Stimulated activated naive B cell treated with anti-CD40 and anti-IgM and Interleukin-4, amounts not matched to agents 10 μg/mL and 1 μg/mL and 100 μg/mL, for 72 hours (primary cell): ENCODE measurements at places on chromosomes 6 and 20.

- H3K4me1 ChIP-seq: no peaks in the 10 kb centered on the region
- no peak for DNase-seq
- H3K4me3 ChIP-seq: no peak overlapping the region
- no peaks in the 10 kb centered on the region for H3K27me3 ChIP-seq
- no peaks in the 10 kb centered on the region for H3K36me3 ChIP-seq
- H3K27ac ChIP-seq: no peak overlapping the region
These were observed 54.4 kb downstream of the ALDH5A1 start for GRCh38 chr6:24549158-24549557.

- peaks cover 52% of the 10 kb centered on the region for H3K4me1 ChIP-seq
- H3K4me3 ChIP-seq: peak overlapping the region; percentile 15
- peak overlapping the region; percentile 68 for H3K27ac ChIP-seq
- H3K36me3 ChIP-seq: no peaks in the 10 kb centered on the region
- peak; percentile 31 for DNase-seq
These were observed 18.6 kb downstream of the TREML2 start for GRCh38 chr6:41182069-41183034.

DNA sequence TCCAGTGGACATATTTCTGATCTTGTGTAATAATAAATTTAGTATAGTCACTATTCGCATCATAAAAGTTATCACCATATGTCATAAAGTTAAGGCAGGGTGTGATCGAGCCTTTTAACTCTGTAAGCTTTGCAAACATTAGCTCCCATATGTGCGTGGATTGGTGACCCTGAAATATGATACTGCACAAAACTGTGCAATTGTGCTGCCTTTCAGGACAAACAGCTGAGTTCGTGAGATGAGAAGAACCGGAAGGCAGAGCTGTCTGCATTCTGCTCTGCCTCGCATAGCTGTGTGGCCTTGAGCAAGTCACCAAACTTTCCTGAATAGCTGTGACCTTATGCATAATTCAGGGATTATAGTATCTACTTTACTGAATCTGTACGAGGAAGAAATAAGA lies 3.2 kb upstream of the PLEKHG1 start:
- H3K4me1 ChIP-seq: peaks cover 23% of the 10 kb centered on the region
- no peaks in the 10 kb centered on the region for H3K27me3 ChIP-seq
- peak overlapping the region; percentile 48 for H3K27ac ChIP-seq
- H3K36me3 ChIP-seq: peaks cover 6% of the 10 kb centered on the region
- no peak overlapping the region for H3K4me3 ChIP-seq
- no peak for DNase-seq

- H3K4me1 ChIP-seq: peaks cover 19% of the 10 kb centered on the region
- H3K4me3 ChIP-seq: no peak within 1 kb of the TSS
- H3K36me3 ChIP-seq: no peaks in the 10 kb centered on the region
- no peak within 1 kb of the TSS for H3K27ac ChIP-seq
- DNase-seq: no peak
These were observed at the start of gene BIRC7 for GRCh38 chr20:63235399-63235983. BIRC7 (plus strand) TSS chr20:63235905; CDS start chr20:63236097, 192 bp downstream.

DNA sequence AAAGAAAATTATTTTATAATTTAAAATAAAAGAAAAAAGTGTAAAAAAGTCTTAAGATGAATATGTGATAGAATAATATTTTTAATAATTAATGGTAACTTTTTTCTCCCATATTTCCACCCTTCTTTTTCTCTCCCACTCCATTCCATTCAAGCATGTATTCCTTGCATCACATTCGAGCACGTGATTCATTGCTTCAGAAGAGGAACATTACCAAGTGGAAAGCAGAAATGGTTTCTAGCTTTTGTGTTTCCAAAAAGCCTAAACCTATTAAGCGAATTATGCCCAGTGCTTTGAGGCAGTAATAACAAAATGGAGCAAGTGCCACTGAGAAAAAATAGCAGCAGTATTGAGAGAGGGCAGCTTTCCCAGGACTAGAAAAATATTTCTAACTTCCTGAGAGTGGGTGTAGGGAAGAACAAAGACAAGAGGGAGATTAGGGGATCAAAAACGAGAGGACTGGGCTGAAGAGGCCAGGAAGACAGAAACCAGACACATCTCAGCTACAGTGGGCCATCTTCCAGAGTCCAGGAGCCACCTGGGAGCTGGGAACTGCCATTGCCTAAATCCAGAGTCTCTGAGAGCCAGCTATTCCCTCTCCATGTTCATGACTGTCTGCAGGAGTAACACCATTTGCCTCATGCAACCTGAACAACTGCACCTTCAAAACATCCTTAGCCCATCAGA lies 15.0 kb upstream of the AKIRIN2 start:
- H3K27ac ChIP-seq: no peak overlapping the region
- H3K36me3 ChIP-seq: no peaks in the 10 kb centered on the region
- peaks cover 6% of the 10 kb centered on the region for H3K4me1 ChIP-seq
- no peak for DNase-seq
- no peaks in the 10 kb centered on the region for H3K27me3 ChIP-seq

DNA sequence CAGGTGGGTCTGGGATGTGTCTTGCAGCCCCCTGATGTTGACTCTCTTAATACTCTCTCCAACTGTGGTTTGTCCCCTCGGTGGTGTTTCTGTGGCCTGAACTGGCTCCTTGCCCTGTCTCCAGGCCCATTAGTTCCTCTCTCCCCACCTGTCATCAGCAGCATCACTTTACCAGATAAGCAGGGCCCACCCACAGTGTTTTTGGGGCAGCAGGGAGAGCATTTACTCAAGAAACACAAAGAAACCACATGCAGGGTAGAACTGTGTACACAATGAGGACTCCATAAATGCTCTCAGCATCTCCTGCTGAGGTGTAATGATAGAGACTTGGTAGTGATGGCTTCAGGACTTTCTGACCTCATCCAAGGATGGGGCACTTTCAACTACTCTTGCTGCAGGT lies 20.2 kb upstream of the MRPS18A start:
- peaks cover 13% of the 10 kb centered on the region for H3K27me3 ChIP-seq
- H3K27ac ChIP-seq: no peak overlapping the region
- no peak overlapping the region for H3K4me3 ChIP-seq
- no peak for DNase-seq
- peaks cover 35% of the 10 kb centered on the region for H3K4me1 ChIP-seq

GRCh38 chr6:25167961-25168360 lies 111.2 kb upstream of the CARMIL1 start:
- H3K4me1 ChIP-seq: peaks cover 2% of the 10 kb centered on the region
- peaks cover 4% of the 10 kb centered on the region for H3K36me3 ChIP-seq
- H3K4me3 ChIP-seq: no peak overlapping the region
- H3K27me3 ChIP-seq: no peaks in the 10 kb centered on the region

DNA sequence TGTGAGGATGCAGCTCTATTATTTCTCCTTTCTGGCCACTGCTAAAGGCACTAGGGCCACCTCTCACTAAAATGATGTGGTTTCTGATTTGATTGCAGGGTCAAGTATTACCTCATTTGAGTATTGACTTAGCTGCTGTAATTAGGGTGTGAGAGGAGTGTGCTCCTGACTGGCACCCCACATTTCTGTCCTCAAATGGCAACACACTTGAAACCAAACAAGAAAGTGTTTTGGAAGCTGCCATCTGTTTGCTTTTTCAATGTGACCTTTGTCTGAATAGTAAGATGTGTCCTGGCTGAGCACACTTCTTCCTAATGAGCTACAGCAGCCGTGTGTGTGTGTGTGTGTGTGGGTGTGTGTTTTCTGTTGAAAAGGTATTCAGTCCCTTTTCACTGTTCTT lies 62.8 kb upstream of the SCP2D1 start:
- H3K36me3 ChIP-seq: peaks cover 21% of the 10 kb centered on the region
- DNase-seq: peak; percentile 29
- H3K4me3 ChIP-seq: no peak overlapping the region
- H3K27me3 ChIP-seq: no peaks in the 10 kb centered on the region
- H3K4me1 ChIP-seq: peaks cover 34% of the 10 kb centered on the region

GRCh38 chr6:112595841-112596240 lies 248.7 kb downstream of the RFPL4B start:
- H3K4me3 ChIP-seq: no peak overlapping the region
- no peaks in the 10 kb centered on the region for H3K4me1 ChIP-seq
- no peak for DNase-seq
- no peaks in the 10 kb centered on the region for H3K36me3 ChIP-seq
- H3K27me3 ChIP-seq: no peaks in the 10 kb centered on the region

- peak overlapping the region; percentile 56 for H3K27ac ChIP-seq
- no peak overlapping the region for H3K4me3 ChIP-seq
- H3K36me3 ChIP-seq: peaks cover 31% of the 10 kb centered on the region
These were observed 5.9 kb upstream of the ASXL1 start for GRCh38 chr20:32352121-32352720.

- H3K27ac ChIP-seq: peak overlapping the region; percentile 99
- H3K4me1 ChIP-seq: peaks cover 40% of the 10 kb centered on the region
- H3K27me3 ChIP-seq: no peaks in the 10 kb centered on the region
- H3K36me3 ChIP-seq: peaks cover 19% of the 10 kb centered on the region
- peak; percentile 18 for DNase-seq
These were observed 1.6 kb upstream of the TOMM6 start for GRCh38 chr6:41785689-41786450.

DNA sequence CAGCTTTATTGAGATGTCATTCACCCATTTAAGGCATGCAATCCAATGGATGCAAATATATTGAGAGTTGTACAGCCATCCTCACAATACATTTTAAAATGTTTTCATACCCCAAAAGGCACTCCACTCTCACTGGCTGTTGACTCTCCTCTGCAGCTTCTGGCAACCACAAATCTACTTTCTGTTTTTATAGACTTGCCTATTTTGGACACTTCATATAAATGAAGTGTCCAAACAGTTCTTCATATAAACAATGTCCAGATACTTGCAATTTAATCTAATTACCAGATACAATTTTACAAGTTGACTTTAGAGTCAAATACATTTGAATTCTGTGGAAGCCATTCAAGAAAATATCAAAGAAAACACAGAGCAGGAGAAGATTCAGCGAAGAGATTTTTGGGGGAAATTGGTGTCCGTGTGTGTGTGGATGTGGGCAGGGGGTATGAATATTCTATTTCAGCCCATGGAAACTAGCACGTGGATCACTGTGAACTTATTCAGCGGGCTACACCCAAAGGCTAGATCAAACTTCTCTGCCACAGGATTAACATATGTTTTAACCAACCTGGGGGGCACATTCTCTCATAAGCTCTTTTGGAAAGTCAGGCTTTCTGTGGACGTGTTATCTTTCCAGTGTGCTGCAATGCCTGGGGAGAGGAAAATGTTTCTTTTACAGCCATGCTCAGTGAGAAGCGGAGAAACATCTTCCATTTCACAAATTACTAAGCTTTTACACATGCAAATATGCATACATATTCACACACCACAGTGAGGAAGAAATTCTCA lies 73.9 kb downstream of the PLG start:
- no peak overlapping the region for H3K27ac ChIP-seq
- DNase-seq: no peak
- no peaks in the 10 kb centered on the region for H3K36me3 ChIP-seq
- H3K27me3 ChIP-seq: peaks cover 10% of the 10 kb centered on the region
- no peak overlapping the region for H3K4me3 ChIP-seq
- no peaks in the 10 kb centered on the region for H3K4me1 ChIP-seq

GRCh38 chr6:40328986-40329545 lies 258.1 kb downstream of the LRFN2 start:
- H3K27me3 ChIP-seq: peaks cover 54% of the 10 kb centered on the region
- DNase-seq: no peak
- peaks cover 9% of the 10 kb centered on the region for H3K4me1 ChIP-seq
- no peaks in the 10 kb centered on the region for H3K36me3 ChIP-seq
- no peak overlapping the region for H3K4me3 ChIP-seq

DNA sequence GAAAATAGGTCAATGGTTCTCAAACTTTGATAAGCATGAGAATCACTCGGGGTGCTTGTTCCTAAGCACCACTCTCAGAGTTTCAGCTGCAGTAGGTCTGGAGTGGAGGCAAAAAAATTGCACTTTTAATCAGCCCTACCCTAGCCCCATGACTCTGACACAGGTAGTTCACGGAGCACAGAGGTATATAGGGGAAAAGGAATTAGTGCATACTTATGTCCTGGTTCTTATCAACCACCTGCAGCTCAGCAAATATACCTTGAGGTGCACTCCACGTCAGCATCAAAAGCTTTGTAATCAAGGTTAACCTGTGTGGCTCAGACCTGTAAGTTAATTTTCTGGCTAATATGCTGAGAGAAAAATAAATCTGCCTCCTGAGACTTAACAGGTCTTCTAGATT lies 138.8 kb upstream of the HMGN3 start:
- peaks cover 4% of the 10 kb centered on the region for H3K36me3 ChIP-seq
- H3K4me1 ChIP-seq: no peaks in the 10 kb centered on the region
- H3K27me3 ChIP-seq: peaks cover 6% of the 10 kb centered on the region
- H3K27ac ChIP-seq: no peak overlapping the region

GRCh38 chr20:54069501-54069971 lies 858 bp downstream of the BCAS1 start:
- H3K27ac ChIP-seq: no peak overlapping the region
- no peaks in the 10 kb centered on the region for H3K27me3 ChIP-seq
- H3K4me1 ChIP-seq: peaks cover 3% of the 10 kb centered on the region
- DNase-seq: no peak
- H3K4me3 ChIP-seq: no peak overlapping the region

- peak; percentile 4 for DNase-seq
- H3K4me1 ChIP-seq: peaks cover 7% of the 10 kb centered on the region
- H3K27ac ChIP-seq: no peak overlapping the region
- H3K36me3 ChIP-seq: no peaks in the 10 kb centered on the region
- H3K4me3 ChIP-seq: no peak overlapping the region
These were observed 77.9 kb upstream of the RALY start for GRCh38 chr20:33915726-33916331.

DNA sequence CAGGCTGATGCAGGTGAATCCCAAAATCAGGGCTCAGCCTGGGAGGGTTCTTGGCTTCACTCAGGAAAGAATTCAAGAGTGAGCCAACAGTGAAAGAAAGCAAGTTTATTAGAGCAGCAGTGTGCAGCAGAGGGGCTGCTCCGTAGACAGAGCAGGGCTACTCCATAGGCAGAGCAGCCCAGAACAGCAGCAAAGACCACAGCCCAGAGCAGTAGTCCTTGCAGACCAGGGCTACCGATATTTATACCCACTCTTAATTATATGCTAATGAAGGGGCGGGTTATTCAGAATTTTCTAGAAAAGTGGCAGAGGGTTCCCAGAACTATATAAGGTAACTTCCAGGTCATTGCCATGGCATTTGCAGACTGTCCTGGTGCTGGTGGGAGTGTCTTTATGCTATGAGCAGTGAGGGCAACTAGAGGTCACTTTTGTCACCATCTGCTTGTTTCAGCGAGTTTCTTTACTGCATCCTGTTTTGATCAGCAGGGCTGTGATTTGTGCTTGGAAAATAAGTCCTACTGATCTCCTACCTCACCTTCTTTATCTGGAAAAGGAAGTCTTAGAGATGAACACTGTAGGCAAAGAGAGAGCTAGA lies 39.8 kb upstream of the PTPN1 start:
- no peak for DNase-seq
- peaks cover 6% of the 10 kb centered on the region for H3K27me3 ChIP-seq
- H3K4me1 ChIP-seq: peaks cover 27% of the 10 kb centered on the region
- H3K36me3 ChIP-seq: peaks cover 2% of the 10 kb centered on the region
- no peak overlapping the region for H3K4me3 ChIP-seq
